ENCODE measurements at places on chromosomes 13 and 19.
A peak's percentile ranks its signal among the peaks of the same experiment; 100 is the strongest.

DNA sequence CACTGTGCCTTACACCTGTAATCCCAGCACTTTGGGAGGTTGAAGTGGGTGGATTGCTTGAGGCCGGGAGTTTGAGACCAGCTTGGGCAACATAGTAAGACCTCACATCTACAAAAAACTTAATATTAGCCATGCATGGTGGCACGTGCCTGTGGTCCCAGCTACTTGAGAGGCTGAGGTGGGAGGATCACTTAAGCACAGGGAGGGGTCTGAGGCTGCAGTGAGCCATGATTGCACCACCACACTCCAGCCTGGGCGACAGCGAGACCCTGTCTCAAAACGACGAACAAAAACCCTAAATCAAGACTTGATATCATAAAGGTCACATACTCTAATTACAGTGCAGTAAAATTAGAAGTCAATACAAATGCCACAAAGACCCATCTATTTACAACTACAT lies 17.4 kb downstream of the SLC7A9 start:
- DNase-seq: no peak

- DNase-seq: peak; percentile 55
Observed at GRCh38 chr19:4304538-4305256, at the start of gene FSD1. Gene FSD1, plus strand, starts transcription at chr19:4304598. Its CDS starts 149 bp downstream, at chr19:4304747.

DNA sequence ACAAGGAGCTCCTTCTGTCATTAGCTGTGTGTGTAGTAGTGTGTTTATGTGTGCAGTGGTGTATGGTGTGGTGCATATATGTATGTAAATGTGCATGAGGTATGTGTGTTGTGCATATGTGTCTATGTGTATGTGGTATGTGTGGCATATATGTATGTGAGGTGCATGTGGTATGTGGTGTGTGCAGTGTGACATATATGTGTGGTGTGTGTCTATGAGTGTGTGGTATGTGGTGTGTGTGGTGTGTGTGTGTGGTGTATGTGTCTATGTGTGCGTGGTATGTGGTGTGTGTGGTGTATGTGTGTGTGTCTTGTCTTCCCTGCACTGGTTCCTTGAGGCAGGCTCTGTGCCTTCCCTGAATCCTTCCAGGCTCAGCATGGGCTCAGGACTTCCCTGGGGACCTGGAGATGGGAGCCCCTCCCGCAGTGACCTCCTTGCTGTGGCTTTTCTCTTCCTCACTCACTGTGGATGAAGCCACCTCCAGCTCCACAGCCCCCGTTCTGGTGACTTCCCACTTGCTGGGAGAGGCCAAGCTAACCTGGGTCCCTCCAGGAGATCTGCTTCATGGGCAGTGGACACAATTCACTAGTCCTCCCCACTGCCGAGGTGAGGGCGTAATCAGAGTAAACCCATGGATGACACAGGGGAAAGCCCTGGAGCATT lies 64.2 kb downstream of the CCDC70 start:
- no peak for DNase-seq

GRCh38 chr13:57634839-57635165 lies 3.3 kb downstream of the PCDH17 start:
- DNase-seq: no peak

- DNase-seq: no peak
Observed at GRCh38 chr19:16620584-16620983, 7.4 kb downstream of the MED26 start.

- no peak for DNase-seq
Observed at GRCh38 chr19:1933244-1933643, 7.7 kb upstream of the CSNK1G2 start.

- no peak for DNase-seq
Observed at GRCh38 chr13:35483761-35484160, 7.3 kb upstream of the MAB21L1 start.

- no peak for DNase-seq
Observed at GRCh38 chr19:34232566-34233481, 21.5 kb upstream of the GARRE1 start.

DNA sequence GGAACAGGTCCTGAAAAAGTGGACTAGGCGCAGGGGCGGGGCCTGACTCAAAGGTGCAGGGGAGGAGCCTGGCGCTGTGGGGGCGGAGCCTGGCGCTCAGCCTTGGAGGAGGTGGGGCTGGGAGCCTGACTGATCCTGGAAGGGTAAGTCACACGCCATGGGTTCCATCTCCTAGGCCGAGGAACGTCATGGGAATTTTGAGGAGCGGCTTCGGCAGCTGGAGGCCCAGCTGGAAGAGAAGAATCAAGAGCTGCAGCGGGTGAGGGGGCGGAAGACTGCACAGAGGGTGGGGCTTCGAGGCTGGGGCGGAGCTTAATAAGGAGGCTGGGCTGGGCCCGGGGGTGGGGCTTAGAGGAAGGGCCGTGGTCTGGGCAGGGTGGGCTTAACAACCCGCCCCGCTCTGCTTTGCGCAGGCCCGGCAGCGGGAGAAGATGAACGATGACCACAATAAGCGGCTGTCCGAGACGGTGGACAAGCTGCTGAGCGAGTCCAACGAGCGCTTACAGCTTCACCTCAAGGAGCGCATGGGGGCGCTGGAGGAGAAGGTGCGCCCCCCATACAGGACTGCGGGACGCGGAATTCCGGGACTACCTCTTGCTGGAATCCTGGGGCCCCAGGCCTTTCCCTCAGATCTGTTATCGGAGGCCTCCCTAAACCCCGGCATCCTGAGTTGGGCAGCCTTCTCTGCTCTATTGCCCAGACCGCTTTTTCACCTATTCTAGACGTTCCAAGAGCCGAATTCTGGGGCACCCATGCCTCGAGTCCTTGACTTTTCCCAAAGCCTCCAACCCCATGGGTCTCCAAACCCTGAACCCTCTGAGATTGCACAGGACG lies 14.5 kb downstream of the PPFIA3 start:
- DNase-seq: peak; percentile 53

DNA sequence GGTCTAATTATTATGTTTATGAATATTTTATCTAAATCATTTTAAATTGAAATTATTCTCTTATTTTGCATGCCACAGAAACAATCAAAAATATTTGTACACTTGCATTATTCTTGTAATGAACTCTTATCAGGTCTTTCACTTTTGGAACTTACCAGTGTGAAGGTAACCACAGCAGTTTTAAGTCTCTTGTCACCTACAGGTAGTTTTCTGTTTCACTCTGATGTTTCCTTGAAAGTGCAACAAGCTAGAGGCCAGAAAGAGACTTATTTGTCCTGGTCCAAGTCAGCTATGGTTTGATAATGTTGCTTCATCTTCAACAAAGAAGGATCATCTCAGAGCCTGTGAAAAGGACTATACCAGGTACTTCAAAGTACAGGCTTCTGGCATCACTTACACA lies 133.4 kb upstream of the NBEA start:
- DNase-seq: no peak

- DNase-seq: no peak
Observed at GRCh38 chr13:97953376-97953970, at the start of gene IPO5. Gene IPO5, plus strand, starts transcription at chr13:97953675. Its CDS starts 23,022 bp downstream, at chr13:97976697.

- no peak for DNase-seq
Observed at GRCh38 chr13:112868308-112868707, 100.7 kb upstream of the MCF2L start.

GRCh38 chr13:41919031-41919740 lies 41.7 kb downstream of the VWA8 start:
- DNase-seq: no peak

DNA sequence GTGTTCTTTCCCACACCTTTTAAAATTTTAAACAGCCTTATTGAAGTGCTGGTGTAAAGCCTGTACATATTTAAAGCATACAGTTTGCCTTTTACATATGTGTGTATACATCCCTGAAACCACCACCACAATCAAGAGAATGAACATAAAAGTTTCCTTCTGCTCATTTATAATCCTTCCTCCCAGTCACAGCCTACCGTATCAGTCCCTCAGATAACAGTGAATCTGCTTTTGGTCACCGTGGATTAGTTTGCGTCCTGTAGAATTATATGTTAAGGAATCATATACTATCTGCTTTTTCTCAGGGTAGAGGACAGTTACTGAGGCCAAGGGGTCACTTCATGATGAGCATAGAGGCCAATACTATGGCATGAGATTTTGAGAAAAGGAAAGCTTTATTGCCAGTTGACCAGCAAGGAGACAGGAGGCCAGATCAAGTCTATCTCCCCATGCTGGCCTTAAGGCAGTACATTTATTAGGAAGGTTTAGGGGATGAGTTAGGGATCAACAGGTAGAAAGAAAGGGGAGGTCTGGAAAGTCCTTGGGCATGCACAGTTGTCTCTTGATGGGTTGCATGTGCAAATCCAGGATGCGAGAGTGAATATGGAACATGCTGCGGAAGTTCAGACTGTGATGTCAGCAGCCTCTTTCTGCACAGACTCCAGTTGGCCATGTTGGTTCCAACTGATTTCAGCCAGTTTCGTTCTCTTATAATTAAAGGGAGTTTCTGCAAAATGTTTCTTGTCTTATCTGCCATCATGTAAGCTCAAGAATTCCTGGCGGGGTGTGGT lies 36.3 kb upstream of the LSM14A start:
- DNase-seq: no peak

- DNase-seq: no peak
Observed at GRCh38 chr13:80668452-80668851, 327.5 kb upstream of the SPRY2 start.

GRCh38 chr19:40416918-40417642 lies 3.9 kb upstream of the PRX start:
- no peak for DNase-seq
